ENCODE measurements at places on chromosomes 5 and 9.

GRCh38 chr5:9269014-9269413 is 276.9 kb downstream of the SEMA5A start:
- no peak for DNase-seq

- no peak for DNase-seq
Measured at GRCh38 chr5:15191012-15191411, 309.0 kb upstream of the FBXL7 start.

DNA sequence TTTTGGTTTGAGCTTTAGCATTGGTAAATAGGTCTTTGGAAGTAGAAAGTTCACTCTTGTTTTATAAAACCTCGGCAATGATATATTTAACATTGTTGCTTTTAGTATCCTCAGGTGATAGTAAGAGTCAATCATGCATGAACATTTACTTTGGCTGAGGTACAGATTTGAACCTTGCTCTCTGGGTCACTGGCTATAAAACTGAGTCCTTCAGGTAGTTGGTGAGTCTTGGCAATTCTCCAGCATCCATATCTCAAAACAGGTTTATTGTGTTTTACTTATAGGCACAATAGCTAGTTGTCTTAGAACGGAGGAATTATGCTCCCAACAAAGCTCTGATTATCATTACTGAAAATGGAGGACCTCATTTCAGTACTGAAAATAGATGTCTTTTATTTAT is 75.1 kb downstream of the MAT2B start:
- no peak for DNase-seq

- no peak for DNase-seq
Measured at GRCh38 chr5:172685091-172685490, 44.0 kb downstream of the NEURL1B start.

GRCh38 chr5:89560696-89561095 is 677.7 kb upstream of the MEF2C start:
- no peak for DNase-seq

- DNase-seq, result no peak
Measured at GRCh38 chr5:77322406-77322805, 111.9 kb downstream of the PDE8B start.

DNA sequence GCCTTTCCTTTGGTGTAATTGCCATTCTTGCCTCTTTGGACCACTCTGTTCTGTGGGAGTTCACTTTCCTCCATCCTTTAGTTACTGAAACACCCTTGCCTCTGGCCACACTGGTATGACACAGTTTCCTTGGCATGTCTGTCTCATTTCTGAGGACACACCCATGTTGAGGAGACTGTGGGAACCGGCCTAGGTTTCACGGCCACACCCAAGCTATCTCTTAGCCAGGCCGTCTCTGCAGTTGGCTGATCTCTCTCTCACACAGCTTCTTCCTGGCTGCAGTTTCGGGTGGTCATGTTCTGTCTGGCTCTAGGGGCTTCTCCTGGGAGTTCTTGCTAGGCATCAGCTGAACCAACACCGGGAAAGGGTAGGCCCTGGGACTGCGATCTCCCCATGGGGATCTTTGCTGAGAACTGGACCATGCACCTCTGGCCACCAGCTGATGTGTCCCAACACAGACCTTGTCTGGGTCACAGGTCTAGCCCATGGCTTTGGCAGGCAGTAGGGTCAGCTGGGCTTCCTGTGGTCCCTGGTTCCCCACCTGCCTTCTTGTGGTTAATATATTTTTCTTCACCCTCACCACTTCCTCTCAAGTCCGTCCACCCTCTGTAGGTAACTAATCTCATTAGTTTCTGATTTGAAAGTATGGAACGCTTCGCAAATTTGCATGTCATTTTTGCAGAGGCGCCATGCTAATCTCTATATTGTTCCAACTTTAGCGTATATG is 24.9 kb downstream of the ARHGEF37 start:
- no peak for DNase-seq

- no peak for DNase-seq
Measured at GRCh38 chr9:108056084-108056804, 566.7 kb upstream of the KLF4 start.

GRCh38 chr9:135416664-135417290 is 62.8 kb upstream of the PPP1R26 start:
- DNase-seq, result no peak

DNA sequence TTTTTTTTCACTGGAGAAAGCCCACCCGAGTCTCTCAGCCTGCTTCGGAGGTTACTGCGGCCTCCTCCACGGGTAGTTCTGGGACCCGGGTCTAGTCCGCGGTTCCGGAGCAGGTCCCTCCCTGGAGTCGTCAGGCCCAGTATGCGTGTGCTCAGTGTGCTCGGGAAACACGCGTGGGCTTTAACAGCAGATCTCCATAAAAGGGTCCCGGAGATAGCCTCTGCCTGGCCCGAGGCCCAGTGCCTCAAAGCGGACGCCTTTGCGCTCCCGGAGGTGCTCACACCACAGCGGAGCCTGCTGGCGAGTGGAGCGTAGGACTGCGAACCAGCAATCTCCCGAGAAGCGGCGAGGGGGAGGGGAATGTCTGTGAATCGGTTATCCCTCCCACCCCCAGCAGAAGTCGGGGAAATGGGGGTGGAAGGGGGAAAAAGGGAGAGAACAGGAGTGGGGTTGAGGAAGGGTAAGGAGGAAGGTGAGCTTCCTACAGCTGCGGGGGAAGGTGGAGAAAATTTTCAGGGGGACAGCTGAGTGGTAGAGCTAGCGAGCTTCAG is 28.7 kb downstream of the CDKN2A start:
- DNase-seq, result no peak

GRCh38 chr5:41182666-41183065 is 30.7 kb downstream of the C6 start:
- DNase-seq, result no peak

DNA sequence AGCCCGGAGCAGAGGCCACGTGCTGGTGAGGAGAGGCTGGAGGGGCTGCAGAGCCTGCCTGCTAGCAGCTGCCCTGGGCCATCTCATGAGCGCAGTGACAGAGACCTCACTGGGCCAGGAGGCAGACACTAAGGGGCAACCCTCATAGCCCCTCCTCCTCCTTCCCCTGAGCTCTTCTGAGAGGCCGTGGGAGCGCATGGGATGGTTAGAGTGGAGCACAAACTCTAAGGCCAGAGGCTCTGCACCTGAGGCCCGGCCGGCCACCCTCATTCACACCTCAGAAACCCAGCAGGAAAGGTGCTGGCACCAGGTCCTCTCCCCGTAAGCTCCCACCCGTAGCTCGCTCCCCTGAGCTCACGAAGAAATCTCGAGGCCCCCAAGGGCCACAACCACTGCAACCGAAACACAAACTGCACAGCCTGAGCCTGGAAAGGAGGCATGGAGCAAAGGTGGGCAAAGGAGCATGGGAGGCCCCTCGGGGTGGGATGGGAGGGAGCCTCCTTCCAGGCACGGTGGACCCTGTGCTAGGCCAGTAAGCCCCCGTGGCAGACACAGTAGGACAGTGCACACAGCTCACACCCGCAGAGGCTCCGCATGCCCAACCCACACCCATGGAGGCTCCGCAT is 17.7 kb downstream of the CAMSAP1 start:
- DNase-seq, result no peak

GRCh38 chr5:66821688-66822429 is 225.7 kb downstream of the MAST4 start:
- no peak for DNase-seq

All from NCI-H2081 (cell line).